Hepatocyte (in vitro differentiated cells): ENCODE measurements at places on chromosomes 6 and 20. TPM values are rescaled to one million over a fixed set of nuclear protein-coding genes. Genes with fewer than 3 reads are reported as not detected.

DNA sequence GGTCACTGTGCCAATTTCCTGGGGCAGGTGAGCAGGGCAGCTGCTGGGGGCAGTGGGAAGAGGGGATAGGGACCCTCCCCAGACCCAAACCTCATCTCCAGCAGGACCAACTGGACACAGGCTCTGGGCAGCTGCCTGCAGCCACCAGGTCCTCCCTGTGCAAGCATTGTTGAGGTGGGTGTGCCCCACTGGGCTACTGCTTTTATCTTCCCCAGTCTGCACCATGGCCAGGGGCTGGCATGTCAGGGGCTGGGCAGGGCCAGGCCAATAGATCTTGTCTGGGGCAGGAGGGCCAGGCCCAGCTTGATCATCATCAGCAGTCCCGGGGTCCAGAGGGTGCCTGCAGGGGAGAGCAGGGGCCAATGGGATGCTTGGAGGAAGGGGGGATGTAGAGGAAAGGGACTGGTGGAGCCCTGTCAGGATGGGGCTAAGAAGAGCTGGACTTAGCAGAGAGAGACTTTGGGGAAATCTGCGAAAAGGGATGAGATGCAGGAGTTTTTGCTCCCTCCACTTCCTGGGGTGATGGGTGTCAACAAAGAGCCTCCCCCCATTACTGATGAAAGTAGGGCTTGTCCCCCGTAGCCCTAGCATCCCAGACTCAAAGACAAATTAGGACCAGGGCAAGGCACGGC, 5.7 kb downstream of the EBF4 start:
- H3K36me3 ChIP-seq = no peaks in the 10 kb centered on the region
- no peak for DNase-seq
- peaks cover 26% of the 10 kb centered on the region for H3K27me3 ChIP-seq
- no peaks in the 10 kb centered on the region for H3K4me1 ChIP-seq
- no peak overlapping the region for H3K27ac ChIP-seq
- no peak overlapping the region for H3K4me3 ChIP-seq

DNA sequence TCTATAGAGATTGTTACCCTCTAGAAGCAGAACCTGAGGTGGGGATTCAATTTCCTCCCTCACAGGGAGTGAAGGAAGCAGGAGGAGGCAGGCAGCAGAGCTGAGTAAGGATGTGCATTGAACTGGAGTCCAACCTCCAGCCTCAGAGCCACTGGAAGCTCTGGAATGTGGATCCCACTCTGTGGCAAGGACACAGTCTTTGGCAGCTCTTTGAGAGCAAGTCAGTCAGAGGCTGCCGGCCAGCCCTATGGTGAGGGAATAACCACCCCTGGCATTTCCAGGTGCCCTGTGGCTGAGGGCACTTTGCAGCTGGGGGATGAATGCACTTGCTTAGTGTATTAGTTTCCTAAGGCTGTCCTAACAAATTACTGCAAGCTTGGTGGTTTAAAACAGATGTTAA, 37.2 kb downstream of the EBF4 start:
- H3K4me3 ChIP-seq = no peak overlapping the region
- H3K36me3 ChIP-seq = no peaks in the 10 kb centered on the region
- DNase-seq = no peak

GRCh38 chr6:16562498-16562897, 198.8 kb downstream of the ATXN1 start:
- H3K27me3 ChIP-seq = no peaks in the 10 kb centered on the region
- no peak for DNase-seq
- no peak overlapping the region for H3K4me3 ChIP-seq
- peaks cover 4% of the 10 kb centered on the region for H3K4me1 ChIP-seq
- H3K27ac ChIP-seq = no peak overlapping the region
- H3K36me3 ChIP-seq = no peaks in the 10 kb centered on the region

GRCh38 chr6:169587975-169588374, 113.9 kb downstream of the WDR27 start:
- H3K36me3 ChIP-seq = no peaks in the 10 kb centered on the region
- H3K27ac ChIP-seq = no peak overlapping the region
- no peaks in the 10 kb centered on the region for H3K4me1 ChIP-seq
- no peak overlapping the region for H3K4me3 ChIP-seq

- no peaks in the 10 kb centered on the region for H3K4me1 ChIP-seq
- H3K36me3 ChIP-seq = no peaks in the 10 kb centered on the region
- no peaks in the 10 kb centered on the region for H3K27me3 ChIP-seq
- no peak overlapping the region for H3K27ac ChIP-seq
Observed at GRCh38 chr20:57199656-57200405, 66.6 kb downstream of the BMP7 start.

DNA sequence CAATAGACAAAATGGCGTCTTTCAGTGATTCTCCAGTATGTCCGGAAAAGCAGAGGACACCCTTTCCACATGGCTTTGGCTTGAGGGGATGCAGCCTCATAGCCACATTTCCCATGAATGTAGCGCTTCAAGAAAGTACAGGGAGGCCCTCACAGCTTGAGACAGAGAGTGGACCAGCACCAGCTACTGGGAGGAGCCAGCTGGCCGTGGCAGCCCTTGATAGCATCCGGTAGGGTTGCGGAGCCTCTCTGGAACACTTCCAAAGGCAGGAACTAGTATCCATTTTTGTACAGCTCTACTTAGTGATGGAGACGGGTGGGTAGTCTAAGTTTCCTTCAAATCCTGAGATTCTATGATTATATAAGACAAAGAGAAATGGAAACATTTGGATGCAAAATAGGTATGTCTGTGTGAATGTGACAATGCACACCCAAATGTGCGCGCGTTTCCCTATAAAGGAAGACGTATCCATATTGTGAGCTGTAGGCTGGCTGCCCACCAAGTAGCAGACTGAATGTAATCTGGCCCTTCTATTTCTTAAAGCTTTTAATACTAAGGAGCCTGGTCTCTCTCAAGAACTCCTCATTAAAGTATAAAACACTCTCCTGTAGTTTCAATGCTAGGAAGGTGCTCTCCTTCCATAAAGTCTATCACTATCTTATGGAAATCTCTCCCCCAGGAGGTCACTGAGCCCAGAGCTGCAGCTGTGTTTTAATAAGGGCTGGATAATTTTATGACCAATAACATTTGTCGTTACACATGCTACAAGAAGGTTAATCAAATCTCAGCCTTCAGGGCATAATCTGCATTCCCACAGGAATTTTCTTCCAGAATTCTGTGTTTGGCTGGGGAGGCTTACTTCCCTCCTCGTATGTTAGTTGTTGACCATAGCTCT, 74.0 kb downstream of the SOBP start:
- H3K4me3 ChIP-seq = no peak overlapping the region
- no peak overlapping the region for H3K27ac ChIP-seq
- no peaks in the 10 kb centered on the region for H3K4me1 ChIP-seq
- no peaks in the 10 kb centered on the region for H3K36me3 ChIP-seq

- H3K36me3 ChIP-seq = no peaks in the 10 kb centered on the region
- H3K27me3 ChIP-seq = no peaks in the 10 kb centered on the region
- DNase-seq = no peak
- H3K4me3 ChIP-seq = no peak overlapping the region
- H3K4me1 ChIP-seq = no peaks in the 10 kb centered on the region
Observed at GRCh38 chr6:153103319-153103655, 27.8 kb downstream of the RGS17 start.

DNA sequence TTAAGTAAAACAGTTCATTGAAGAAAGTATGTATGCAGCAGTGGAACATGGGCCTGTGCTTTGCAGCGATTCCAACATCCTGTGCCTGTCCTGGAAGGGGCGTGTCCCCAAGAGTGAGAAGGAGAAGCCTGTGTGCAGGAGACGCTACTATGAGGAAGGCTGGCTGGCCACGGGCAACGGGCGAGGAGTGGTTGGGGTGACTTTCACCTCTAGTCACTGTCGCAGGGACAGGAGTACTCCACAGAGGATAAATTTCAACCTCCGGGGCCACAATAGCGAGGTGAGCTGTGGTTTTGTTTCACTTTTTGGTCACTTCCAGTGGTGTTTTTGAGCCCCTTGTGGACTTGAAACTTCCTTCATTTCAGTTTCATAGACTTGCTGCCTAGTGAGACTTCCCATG, 1.7 kb downstream of the TULP4 start:
- H3K27ac ChIP-seq = no peak overlapping the region
- no peaks in the 10 kb centered on the region for H3K27me3 ChIP-seq
- no peak overlapping the region for H3K4me3 ChIP-seq
- H3K36me3 ChIP-seq = no peaks in the 10 kb centered on the region

DNA sequence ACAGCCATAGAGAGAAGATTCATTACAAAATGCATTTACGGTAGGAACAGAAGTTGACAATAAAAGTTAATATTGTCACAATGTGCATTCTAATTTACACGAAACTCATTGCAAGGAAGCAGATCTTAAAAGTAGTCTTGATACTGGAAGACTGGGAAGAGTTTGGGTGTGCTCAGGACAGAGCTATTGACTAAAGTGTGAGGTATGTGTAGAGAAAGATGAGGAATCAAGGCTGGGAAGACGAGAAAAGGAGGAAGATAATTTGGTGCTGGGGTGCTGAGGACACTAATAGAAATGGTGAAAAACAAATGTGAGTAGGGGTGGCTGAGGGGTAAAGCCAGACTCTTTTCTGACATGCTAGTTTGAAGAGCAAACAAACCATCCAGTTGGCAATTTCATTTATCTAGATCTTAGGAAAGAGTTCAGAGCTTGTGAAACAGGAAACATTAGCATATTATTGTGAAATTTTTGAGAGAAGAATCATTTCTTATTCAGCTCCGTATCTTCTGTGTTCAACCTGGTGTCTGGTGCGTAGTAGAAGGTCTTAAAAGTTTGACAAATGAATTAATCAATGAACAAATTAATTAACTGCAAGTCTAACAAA, 72.7 kb downstream of the ELOVL4 start:
- H3K27me3 ChIP-seq = no peaks in the 10 kb centered on the region
- DNase-seq = no peak
- H3K36me3 ChIP-seq = no peaks in the 10 kb centered on the region

DNA sequence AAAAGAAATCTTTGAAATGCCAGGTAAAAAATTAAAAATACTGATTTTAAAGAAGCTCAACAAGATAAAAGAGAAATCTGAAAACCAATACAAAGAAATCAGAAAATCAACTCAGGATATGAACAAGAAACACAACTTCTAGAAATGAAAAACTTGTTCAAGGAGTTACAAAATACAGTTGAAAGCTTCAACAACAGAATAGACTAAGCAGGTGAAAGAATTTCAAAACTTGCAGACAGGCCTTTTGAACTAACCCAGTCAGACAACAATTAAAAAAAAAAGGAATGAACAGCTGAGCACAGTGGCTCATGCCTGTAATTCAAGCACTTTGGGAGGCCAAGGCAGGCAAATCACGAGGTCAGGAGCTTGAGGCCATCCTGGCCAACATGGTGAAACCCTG, 57.8 kb downstream of the PDSS2 start:
- peaks cover 4% of the 10 kb centered on the region for H3K36me3 ChIP-seq
- no peaks in the 10 kb centered on the region for H3K4me1 ChIP-seq
- DNase-seq = no peak
- H3K27ac ChIP-seq = no peak overlapping the region

DNA sequence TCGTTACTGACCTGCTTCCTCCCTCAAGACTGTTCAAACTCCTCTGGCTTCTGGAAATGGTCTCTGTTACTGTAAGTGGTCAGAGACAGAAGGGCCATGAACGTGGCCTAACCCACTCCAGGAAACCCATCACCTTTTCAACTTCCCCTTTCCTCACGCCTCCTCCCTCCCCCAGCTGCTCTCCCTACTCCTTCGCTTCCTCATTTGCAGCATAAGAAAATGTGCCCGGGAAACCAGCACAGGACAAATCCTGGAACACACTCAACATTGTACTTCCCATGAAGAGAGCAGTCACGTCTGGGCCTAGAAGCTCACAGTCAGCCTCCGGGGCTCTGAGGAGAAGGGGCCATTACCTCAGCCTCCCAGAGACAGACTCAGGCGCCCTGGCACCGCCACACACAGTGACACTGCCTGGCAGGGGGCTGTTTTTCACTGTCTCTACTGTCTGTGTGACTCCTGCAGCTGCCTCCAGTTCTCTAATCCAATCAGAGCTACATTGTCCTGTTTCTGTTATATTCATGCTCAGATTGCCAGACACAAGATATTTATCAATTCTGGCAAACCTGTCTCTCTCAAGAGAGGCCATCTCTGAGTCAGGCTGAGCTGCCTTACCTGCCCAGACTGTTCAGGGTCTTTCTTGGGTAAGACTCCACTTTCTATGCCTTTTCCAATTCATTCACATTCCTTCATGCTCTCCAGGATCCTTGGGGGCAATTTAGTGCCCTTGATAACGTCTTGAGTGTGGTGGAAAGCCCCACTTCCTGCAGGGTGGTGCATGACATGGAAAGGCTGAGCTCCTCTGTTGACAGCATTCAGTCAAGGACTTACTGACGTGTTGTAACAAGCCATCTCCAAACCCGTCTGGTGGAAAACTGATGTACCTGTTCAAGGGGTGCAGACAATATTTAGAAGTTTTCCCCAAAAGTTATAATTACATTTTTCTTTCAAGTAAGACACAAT, 242.2 kb downstream of the HIVEP2 start:
- H3K27me3 ChIP-seq = no peaks in the 10 kb centered on the region
- no peaks in the 10 kb centered on the region for H3K36me3 ChIP-seq
- H3K4me1 ChIP-seq = no peaks in the 10 kb centered on the region
- no peak overlapping the region for H3K4me3 ChIP-seq

DNA sequence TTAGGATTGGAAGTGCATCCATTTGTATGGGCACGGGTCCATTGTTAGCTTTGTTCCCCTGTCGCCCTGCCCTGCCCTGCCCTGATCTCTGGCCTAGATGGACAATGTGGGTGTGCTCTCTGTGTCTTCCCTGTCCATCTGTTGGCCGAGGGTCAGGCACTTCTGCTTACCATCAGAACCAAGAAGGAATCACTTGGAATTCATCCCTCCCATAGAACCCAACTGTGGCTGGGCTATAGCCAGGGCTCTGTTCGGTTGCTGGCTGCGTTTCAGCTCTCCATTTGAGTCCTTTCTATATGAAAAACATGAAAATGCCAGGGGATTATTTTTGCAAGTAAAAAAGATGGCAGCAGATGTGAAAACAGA, 26.6 kb upstream of the TULP4 start:
- peak overlapping the region; percentile 70 for H3K27ac ChIP-seq
- H3K36me3 ChIP-seq = no peaks in the 10 kb centered on the region
- no peak overlapping the region for H3K4me3 ChIP-seq
- no peak for DNase-seq

DNA sequence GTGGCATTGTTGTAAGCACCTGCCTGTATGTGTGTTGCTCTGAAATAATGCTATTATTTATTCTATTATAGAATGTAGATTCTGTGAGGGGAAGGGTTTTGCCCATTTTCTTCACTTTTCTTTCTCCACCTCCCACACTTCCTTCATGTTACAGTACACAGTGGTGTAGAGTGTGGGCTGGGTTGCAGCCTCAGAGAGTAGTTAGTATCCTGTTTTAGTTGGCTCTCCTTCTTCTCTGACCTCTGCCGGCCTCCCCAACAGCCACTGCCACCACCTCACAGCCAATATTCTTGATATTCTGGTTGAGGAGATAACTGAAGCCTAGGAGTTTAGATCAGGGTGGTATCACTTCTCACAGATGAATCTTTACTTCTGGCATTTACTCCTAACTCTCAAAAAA, 143.4 kb downstream of the BCKDHB start:
- H3K4me1 ChIP-seq = no peaks in the 10 kb centered on the region
- no peaks in the 10 kb centered on the region for H3K27me3 ChIP-seq
- H3K27ac ChIP-seq = no peak overlapping the region

The RAB22A gene
- total RNA-seq = 24.0 and 26.9 TPM in 2 replicates

The BNIP5 gene
- 27.6 and 29.1 TPM in 2 replicates for total RNA-seq

The FNDC1 gene
- total RNA-seq = 1.3 TPM in 2 replicates

The FAM83B gene
- total RNA-seq = 29.1 and 29.2 TPM in 2 replicates

The VSX1 gene
- total RNA-seq = not detected in 2 replicates

The PI3 gene
- total RNA-seq = 4.8 and 5.7 TPM in 2 replicates

The TTPAL gene
- 11.9 and 12.9 TPM in 2 replicates for total RNA-seq
